Kasumi-1 (cell line): ENCODE measurements at places on chromosomes 2 and 18.
A peak's percentile ranks its signal among the peaks of the same experiment; 100 is the strongest.

DNA sequence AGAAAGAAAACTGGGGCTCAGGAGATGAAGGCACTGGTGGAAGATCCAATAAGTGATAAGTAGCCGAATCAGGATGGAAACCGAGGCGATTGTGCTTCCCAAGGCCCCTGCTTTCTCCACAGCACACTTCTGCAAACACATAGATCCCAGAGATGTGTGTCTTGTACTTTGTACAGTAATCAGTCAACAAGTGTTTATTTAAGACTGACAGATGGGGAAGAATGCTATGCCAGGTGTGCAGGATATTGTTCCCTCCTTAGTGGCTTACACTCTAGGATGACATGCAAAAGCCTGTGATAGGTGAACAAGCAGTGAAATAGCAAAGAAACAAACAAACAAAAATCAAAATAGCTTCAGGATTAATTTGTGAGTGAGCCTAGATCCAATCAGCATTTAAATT is 116.6 kb downstream of the ACTR3 start:
- no peak for DNase-seq

- no peak for DNase-seq
These were observed 28.6 kb downstream of the IRS1 start for GRCh38 chr2:226771067-226771466.

- DNase-seq, result no peak
These were observed 33.4 kb upstream of the ZNF396 start for GRCh38 chr18:35410561-35410960.

- peak; percentile 61 for DNase-seq
These were observed 9.6 kb upstream of the ITPRIPL1 start for GRCh38 chr2:96315400-96316071.

- DNase-seq, result peak; percentile 19
These were observed 65.9 kb upstream of the SLC16A14 start for GRCh38 chr2:230134496-230135129.

GRCh38 chr2:39265315-39265714 is 21.5 kb upstream of the CDKL4 start:
- DNase-seq, result no peak

DNA sequence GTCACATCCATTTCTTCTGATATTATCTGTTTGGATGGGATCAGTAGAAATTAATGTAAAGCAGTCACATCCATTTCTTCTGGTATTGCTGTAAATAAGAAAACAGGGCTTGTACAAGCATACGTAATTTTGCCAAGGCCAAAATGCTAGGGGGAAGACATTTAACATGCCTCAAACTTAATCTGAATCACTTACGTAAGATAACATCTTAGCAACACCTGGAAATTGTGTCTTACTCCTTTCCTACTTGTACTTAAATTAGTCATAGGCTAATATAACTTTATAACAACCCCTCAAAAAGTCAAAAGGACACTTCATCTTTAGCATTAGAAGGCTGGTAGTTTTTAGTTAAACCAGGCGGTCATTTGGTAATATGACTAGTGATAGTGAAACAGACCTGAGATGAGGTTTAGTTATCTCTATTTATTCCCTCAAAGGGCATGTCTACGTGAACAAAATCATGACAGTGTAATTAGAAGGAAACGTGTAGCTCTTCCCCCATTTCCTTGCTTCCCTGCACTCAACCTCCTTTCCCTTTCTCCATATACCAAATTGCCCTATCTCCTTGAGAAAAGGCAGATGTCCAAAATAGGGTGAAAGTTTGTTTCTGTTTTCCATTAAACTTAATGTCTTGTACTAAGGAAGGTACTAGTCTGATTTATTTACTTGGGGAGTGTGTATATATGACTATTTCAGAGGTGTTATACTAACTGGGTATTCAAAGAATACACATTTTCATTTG is 99.3 kb upstream of the FZD5 start:
- no peak for DNase-seq
